GM12892 (cell line): ENCODE measurements at places on chromosomes 1 and 21.

- DNase-seq = no peak
Observed at GRCh38 chr1:193299038-193299437, 112.6 kb upstream of the B3GALT2 start.

- DNase-seq = no peak
Observed at GRCh38 chr1:162168261-162168660, 98.8 kb downstream of the NOS1AP start.

GRCh38 chr1:202316186-202316585 lies 25.6 kb downstream of the UBE2T start:
- DNase-seq = no peak

GRCh38 chr1:113095790-113096455 lies 22.9 kb downstream of the LRIG2 start:
- DNase-seq = no peak

GRCh38 chr1:173202424-173203145 lies 4.5 kb downstream of the TNFSF4 start:
- DNase-seq = no peak

DNA sequence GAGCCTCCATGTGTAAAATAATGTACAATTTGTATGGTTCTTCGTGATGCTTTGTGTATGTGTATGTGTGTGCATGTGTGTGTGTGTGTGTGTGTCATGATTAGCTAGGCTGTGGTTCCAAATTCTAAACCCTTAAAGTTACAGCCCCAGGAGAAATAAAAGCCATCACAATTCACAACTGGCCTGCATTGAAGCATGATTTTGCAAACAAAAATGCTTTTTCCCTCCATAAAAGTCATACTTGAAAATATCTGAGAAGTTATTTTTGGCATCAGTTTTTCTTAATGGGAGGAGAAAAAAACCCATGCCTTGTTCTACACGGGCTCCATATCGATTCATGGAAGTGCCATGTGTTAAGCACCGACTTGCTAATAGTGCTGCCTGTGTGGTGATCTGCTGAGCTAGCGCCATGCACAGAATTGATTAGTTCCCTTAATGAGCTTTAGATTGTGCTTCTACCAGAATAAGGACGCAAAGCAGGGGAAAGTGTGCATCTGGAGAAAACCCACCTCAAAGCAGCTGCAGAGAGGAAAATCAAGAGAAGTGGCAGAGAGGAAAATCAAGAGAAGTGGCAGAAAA lies 207.3 kb downstream of the DSCAM start:
- no peak for DNase-seq
